Fibroblast of villous mesenchyme (primary cell): ENCODE measurements at places on chromosomes 3 and 15. TPM values are rescaled to one million over a fixed set of nuclear protein-coding genes. Genes with fewer than 3 reads are reported as not detected.

- DNase-seq: no peak
Observed at GRCh38 chr15:33068511-33068990, 126.0 kb downstream of the FMN1 start.

DNA sequence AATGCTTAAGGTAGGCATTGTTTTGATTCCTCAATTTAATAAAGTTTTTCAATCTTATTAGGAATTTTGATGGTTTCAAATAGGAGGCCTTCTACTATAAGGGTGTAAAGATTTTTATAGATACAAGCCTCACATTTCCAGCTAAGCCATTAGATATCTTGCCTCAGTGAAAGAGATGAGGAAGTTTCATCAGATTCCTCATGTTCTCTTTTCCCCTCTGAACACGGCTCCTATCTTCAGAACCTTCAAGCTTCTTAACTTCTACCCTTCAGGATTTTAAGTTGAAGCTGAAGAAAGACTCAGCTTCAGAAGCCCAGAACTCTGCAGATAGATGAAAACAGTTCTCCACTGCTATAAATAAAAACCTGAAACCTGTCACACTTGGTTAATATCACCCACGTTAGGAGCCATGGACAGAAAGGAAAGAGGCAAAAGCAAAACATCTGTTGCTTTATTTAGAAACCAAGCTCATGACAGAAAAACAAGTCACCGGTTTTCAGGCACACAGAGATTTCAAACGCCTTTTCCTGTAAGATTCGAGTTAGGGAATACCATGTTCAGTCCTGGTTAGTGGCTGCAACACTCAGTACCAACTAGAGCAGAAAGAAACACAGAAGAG lies 82.2 kb upstream of the GOLGA8B start:
- DNase-seq: no peak

DNA sequence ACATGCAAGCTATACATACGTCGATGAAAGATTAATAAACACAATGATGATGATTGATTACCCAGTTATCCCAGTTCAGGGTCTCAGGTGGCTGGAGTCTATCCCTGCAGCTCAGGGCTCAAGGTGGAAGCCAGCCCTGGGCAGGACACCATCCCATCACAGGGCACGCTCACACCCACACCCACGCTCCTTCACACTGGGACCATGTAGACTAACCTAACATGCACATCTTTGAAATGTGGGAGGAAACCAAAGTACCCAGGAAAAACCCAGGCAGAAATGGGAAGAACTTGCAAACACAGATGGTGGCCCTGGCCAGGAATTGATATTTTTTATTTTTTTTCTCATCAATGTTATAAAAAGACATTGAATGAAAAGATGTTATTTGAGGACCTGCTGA lies 151.4 kb upstream of the MCTP2 start:
- DNase-seq: no peak

DNA sequence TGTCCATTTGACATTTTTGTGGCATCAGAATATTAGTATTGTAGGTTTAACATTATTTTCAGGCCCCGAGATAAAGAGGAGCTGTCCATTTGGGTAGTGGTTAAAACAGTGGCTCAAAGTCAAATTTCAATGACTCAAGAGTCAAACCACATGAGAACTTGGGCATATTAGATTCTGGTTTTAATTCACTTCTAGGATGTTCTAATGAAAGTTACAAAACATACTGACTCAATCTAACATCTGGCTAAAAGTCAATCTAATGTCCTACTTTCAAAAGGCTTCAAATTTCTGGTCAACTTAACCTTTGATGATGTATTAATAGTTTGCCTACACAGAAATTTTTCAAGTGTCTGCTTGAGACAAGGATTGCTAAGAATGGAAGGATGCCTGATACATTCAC lies 112.4 kb downstream of the ABI3BP start:
- no peak for DNase-seq

- no peak for DNase-seq
Observed at GRCh38 chr3:16286161-16286560, 21.1 kb downstream of the OXNAD1 start.

GRCh38 chr3:69386556-69387385 lies 883 bp upstream of the FRMD4B start:
- DNase-seq: no peak

The NEK4 gene
- 28.1 and 33.2 TPM in 2 replicates for total RNA-seq

The ZNF501 gene
- total RNA-seq: 4.3 and 5.2 TPM in 2 replicates
